AG09319 (cell line): ENCODE measurements at places on chromosomes 2 and 18.

GRCh38 chr2:30871980-30872789, 64.9 kb upstream of the CAPN13 start:
- no peak for DNase-seq

DNA sequence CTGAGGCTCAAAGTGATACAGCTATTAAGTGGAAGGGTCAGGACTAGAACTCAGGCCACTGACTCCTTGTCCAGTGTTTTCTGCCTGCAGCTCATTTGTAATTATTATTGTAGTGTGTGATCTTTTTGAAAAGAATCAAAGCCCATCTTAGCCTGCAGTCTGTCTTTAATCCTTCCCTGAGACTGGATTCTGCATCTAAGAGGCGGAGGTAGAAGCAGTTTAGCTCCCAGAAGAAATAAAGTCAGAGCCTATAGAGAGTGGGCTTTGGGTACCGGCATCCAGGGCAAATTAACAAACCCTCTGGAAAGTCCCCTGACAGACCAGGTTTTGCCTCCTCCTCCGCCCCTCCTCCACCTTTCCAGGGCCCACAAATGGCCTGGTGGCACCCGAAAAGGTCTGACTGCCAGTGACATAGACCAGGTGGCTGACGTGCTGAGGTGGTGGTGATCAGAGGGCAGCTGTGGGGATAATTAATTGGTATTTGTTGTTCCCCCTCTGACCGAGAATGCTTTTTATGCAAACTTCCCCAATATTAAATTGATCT, 2.2 kb upstream of the RAX start:
- no peak for DNase-seq

DNA sequence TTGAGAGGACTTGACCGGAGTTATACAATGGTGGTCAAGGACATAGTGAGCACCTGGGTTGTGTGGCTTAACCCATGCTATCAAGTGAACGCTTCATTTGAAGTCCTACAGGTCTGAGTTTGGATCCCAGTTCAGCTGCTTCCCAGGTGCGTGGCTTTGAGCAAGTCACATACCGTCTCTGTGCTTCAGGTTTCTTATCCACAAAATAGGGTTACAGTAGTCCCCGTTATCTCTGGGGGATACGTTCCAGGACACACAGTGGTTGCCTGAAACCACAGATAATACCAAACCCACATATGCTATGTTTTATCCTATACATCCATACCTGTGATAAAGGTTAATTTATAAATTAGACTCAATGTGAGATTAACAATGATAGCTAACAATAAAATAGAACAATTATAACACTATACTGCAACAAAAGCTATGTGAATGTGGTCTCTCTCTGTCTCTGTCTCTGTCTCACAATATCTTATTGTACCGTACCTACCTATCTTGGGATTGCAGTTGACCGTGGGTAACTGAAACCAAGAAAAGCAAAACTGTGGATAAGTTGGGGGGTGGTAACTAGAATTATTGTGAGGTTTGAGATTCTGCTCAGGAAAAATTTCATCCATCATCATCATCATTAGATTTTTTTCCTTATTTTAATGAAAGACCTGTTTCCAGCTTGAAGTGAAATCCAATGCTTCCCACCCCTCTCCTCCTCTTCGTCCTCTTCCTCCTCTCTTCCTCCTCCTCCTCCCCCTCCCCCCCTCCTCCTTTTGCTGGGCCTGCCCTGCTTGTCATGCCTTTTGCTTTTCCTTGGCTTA, 22.7 kb downstream of the LBH start:
- no peak for DNase-seq

- no peak for DNase-seq
Observed at GRCh38 chr2:216932863-216933548, 73.1 kb upstream of the TNP1 start.

- no peak for DNase-seq
Observed at GRCh38 chr18:25423267-25423666, 71.3 kb upstream of the ZNF521 start.

DNA sequence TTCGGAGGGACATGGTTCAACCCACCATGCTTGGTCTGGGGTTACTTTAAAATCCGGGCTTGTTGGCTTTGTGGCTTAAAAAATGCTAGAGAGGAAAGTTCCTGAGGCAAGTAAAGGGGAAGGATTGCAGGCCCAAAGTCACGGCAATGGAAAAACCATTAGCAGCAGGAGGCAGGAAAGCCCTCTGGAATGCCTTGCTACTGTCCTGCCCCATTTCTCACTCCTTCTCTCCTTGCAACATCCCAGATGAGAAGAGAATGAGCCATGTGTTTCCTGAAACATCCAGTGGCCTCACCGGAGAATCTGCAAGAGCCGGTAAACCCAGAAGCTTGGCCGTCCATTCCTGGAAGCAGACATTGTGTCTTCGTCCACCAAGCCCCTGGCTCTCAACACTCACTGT, 97.4 kb upstream of the LCLAT1 start:
- no peak for DNase-seq

DNA sequence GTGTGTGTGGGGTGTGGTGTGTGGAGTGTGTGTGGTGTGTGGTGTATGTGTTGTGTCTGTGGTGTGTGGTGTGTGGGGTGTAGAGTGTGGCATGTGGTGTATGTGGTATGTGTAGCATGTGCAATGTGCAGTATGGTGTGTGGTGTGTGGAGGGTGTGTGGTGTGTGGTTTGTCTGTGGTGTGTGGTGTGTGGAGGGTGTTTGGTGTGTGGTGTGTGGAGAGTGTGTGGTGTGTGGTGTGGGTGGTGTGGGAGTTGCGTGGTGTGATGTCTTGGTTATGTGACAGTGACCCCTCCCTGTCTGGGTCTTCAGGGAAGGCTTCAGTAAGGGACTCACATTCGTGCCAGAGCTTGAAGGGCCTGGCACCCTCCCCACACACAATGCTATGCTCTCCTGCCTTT, 718.2 kb upstream of the SOX11 start:
- DNase-seq: no peak

GRCh38 chr2:209146682-209147320, 277.0 kb upstream of the MAP2 start:
- no peak for DNase-seq

- no peak for DNase-seq
Observed at GRCh38 chr2:113070606-113070975, 2.8 kb downstream of the IL1F10 start.

- no peak for DNase-seq
Observed at GRCh38 chr2:153005071-153005730, 286.8 kb downstream of the ARL6IP6 start.

GRCh38 chr2:6392966-6393365, 472.7 kb downstream of the CMPK2 start:
- DNase-seq: no peak

GRCh38 chr2:134271758-134272157, 17.9 kb downstream of the MGAT5 start:
- no peak for DNase-seq

- DNase-seq: no peak
Observed at GRCh38 chr18:79867666-79868065, 69.9 kb downstream of the KCNG2 start.

DNA sequence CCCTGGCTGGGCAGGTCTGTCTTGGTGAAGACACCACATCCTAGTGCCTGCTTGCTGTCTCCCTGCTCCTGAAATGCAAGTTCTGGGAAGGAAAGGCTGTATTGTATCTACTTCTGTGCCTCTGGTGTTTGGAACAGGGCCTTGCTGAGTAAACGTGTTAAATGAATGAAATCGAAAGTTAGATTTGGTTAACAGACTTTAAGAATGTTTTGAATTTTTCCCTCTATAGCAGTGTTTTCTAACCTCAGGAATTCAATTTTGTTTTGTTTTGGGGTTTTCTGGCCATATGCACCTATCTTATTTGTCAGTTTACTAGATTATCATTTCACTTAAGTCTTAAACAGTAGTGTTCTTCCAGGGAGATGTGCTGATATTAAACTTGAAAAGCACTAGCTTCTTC, 20.7 kb downstream of the FARP2 start:
- no peak for DNase-seq

DNA sequence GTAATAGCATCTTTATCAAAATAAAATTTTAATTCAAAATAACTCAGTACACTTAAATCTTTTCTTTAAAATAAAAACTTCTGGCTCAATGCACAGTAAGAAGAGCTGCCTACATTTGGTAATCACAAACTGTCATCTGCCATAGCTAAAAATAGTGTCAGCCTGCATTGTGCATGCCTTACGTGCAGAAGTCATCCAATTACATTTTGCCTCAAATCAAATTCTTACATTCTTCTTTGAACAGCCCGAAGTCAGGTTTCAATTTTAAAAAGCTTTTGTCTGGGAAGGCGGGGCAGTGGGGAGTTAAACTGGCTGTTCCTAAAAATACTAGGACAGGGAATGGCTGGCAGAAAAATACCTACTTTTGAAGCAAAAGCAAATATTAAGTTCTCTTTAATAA, 51.1 kb downstream of the RTN4 start:
- DNase-seq: peak; percentile 34

DNA sequence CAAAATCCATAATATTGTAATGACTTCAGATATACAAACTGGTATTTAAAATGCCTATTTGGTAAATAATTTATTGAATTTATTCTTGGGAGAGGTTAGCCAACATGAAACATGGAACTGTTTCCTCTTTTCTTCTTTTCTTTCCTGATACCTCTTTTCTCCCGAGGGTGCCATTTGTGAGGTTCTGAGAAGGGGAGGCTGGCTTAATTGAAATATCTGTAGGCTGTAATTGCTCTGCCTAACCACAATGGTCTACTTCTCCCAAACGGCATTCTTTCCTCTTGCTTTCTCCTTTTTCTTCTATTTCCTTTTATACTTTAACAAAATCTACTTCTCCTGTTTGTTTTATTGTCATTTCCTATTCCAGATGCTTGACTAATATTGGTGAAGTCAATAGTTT, 114.9 kb downstream of the TCF4 start:
- DNase-seq: no peak

- no peak for DNase-seq
Observed at GRCh38 chr18:51561821-51562220, 364.3 kb upstream of the MEX3C start.

- no peak for DNase-seq
Observed at GRCh38 chr2:152468899-152469692, 134.1 kb downstream of the FMNL2 start.

DNA sequence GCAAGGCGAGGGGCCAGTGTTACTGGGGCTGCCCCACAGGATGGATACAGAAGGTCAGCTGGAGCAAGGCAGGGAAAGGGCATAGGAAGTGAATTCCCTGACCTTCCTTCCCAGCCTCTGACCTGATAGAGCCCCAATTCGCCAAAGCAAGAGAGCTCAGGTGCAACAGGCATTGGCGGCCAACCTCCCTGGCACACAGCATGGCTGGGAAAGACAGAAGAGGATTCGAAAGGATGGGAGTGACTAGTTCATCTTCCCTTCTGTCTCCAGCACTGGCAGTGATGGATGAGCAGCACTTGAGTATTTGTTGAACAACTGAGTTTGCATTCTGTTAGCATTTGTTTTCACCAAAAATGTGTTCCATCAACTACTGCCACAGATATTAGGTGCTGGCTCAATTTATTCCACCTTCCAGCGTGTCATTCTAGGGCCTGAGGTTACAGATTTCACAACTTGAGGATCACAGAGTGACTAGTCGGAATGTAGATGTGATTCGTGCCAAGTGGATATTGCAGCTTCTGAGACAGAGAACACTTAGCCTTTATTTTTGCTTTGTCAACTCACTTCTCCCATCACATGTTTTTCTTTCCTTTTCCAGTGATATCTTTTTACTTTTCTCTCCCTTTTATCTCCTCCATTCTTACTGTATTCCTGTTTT, 6.2 kb downstream of the COPS8 start:
- no peak for DNase-seq

- no peak for DNase-seq
Observed at GRCh38 chr18:9428301-9428706, 47.0 kb upstream of the RALBP1 start.

GRCh38 chr18:53682796-53683195, 541.7 kb downstream of the MBD2 start:
- no peak for DNase-seq

DNA sequence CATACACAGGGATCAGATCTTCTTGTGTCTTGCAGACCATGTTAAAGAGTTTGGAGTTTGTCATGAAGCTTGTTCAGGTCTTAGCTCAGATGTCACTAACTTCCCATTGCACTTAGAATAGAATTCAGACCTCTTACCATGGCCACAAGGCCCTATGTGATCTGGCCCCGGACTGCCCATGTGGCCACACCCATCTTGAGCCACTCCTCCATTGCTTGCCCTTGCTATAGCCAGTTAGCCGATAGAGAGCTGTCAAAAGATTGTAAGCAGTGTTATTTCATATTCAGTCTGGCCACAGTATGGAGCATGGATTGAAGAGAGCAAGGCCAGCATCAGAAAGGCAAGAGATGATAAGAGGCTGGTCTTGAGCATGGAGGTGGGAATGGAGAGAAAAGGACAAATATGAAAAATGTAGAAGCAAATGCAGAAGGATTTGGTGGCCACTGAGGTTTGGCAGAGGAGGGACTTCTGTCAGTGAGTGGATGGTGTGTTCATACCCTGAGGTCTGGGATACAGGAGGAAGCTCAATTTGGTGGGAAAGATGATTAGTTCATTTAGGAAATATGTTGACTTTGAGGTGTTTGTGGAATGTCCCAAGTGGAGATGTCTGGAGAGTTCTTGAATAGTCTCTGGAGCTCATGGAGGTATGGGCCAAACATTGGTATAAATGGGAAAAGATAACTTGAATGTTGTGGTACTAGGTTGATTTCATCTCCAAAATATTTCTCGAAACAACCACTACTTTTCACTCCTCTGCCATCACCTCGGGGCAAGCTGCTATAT, 10.6 kb downstream of the DGUOK start:
- no peak for DNase-seq

DNA sequence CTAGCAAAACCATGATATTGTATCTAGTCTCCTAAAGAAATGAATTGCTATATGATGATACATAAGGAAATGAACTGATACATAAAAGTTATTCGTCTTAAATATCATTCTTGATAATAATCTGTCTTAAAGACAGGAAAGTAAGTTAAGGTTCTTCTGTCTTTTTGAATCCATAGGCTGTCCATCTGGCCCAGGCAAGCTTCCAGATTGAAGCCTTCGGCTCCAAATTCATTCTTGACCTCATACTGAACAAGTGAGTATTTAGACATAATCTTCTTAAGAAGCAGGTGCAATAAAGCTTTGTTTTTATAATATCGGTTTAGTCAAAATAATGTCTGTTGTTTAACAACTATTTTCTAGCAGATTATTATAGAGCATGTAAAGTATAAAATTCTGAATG, 37.7 kb downstream of the ADAM23 start:
- no peak for DNase-seq

- no peak for DNase-seq
Observed at GRCh38 chr18:80191264-80191663, 56.0 kb downstream of the PARD6G start.

- DNase-seq: no peak
Observed at GRCh38 chr2:144261966-144262365, 258.0 kb downstream of the ZEB2 start.

GRCh38 chr2:86793752-86794151, 3.0 kb upstream of the CD8A start:
- no peak for DNase-seq

GRCh38 chr18:11112286-11112685, 37.1 kb downstream of the PIEZO2 start:
- DNase-seq: no peak

GRCh38 chr2:222904557-222905258, 43.9 kb downstream of the ACSL3 start:
- peak; percentile 77 for DNase-seq
